ENCODE measurements at places on chromosomes 12 and 14.

GRCh38 chr12:116600959-116601918 is 42.1 kb downstream of the MAP1LC3B2 start:
- no peak for DNase-seq

- peak; percentile 94 for DNase-seq
These were observed 161.3 kb downstream of the C12orf42 start for GRCh38 chr12:103334466-103334865.

GRCh38 chr12:40117818-40118217 is 11.9 kb upstream of the SLC2A13 start:
- no peak for DNase-seq

DNA sequence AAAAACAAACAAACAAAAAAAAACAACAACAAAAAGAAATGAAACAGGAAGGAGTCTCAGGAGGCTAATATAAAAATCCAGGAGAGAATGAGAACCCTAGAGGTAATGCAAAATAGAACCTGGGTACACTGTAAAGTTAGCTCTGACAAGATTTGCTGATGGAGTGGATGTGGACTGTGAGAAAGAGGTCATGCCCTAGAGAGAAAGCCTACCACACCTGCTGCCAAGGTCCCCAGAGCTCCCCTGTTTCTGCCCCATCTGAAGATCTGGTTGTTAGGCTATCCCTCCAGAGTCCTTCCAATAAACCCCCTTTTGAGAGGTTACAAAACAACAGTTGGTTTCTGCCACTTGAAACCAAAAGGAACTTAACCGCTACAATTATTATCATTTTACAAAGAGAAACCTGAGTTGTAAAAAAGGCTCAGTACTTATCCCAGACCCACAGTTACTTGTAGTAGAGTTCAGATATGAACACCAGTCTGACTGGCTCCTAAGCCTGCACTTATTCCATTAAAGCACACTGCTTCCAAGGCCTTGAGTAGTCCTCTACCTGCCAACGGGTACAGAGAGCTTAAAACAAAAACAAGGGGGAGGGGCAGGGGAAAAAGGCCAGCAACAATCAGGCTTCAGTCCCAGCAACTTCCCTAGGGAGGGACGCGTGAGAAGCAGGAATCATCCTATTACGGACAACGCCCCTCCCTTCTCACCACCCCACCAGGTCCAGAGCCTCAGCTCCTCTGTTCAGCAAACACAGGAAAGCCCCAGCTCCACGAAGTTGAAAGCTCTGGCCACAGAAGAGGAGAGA is 27.7 kb downstream of the PPP1R13B start:
- peak; percentile 72 for DNase-seq

- DNase-seq = no peak
These were observed 717.3 kb downstream of the TRHDE start for GRCh38 chr12:72989458-72989947.

- DNase-seq = no peak
These were observed 370.9 kb downstream of the TMEM132D start for GRCh38 chr12:129532707-129533499.

DNA sequence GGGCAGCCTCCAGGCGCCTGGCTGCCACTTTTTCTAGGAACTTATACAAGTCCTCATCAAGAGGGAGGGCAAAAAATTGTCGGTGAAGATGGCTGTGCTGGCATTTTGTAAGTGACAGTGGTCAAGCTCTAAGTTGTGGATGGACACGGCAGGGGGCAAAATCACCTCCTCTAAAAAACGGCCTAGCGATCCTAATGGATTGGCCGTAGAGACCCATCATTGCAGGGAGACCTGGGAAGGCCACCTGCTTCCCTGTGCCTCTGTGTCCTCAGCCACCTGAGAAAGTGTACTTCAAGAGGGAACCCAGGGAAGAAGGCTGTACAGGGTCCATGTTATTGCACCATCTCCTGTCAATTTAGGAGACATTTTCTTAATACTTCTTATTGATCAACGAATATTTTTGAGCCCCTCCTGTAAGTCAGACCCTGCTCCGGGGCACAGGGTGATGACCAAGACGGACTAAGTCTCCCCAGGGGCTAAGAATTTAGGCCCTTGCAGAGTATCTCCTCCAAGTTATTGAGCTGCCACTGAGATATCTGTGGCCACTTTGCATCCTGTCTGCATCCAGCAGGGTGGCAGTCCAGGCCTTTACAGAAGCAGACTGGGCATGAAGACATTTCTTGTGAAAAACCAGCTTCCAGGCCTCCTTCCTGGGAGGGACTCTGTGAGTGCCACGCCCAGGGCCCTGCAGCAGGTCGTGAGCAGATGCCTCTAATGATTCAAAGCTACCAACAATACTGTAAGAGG is 40.5 kb downstream of the PSMA6 start:
- DNase-seq = no peak

DNA sequence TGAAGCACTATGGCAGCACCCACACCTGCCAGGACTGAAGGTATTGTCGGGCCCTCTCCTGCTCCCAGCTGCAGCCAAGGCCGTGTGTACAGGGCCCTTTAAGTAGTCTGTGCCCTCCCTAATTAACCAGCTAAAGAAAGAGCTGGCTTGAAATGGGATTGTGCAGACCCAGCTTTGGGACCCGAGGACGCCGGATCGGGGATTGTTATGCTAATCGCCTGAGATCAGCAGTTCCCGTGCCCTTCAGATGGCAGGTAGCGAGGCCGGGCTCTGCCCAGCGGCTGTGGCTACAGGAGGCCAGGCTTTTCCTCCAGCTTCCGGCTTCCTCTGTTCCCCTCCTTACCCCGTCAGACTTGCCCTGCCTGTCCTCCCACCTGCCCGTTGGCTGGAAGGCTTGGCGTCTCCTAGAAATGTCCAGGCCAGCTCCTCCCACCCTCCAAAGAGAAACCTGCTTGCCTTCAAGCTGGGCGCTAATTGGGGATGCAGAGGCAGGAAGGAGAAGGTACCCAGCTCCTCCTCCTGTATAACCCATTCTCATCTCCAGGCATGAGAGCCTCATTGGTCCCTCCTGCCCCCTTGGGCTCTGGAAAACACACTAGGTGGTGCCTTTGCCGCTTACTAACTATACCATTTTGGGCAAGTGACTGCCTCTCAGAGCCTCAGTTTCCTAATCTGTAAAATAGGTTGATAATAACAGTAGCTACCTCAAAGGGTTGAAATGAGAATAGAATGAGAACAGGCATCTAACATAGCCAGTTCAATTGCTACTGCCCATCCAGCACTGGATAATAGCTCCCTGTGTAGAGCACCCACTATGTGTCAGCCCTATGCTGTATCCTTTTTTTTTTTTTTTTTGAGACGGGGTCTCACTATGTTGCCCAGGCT is 25.8 kb upstream of the MSI1 start:
- DNase-seq = no peak

DNA sequence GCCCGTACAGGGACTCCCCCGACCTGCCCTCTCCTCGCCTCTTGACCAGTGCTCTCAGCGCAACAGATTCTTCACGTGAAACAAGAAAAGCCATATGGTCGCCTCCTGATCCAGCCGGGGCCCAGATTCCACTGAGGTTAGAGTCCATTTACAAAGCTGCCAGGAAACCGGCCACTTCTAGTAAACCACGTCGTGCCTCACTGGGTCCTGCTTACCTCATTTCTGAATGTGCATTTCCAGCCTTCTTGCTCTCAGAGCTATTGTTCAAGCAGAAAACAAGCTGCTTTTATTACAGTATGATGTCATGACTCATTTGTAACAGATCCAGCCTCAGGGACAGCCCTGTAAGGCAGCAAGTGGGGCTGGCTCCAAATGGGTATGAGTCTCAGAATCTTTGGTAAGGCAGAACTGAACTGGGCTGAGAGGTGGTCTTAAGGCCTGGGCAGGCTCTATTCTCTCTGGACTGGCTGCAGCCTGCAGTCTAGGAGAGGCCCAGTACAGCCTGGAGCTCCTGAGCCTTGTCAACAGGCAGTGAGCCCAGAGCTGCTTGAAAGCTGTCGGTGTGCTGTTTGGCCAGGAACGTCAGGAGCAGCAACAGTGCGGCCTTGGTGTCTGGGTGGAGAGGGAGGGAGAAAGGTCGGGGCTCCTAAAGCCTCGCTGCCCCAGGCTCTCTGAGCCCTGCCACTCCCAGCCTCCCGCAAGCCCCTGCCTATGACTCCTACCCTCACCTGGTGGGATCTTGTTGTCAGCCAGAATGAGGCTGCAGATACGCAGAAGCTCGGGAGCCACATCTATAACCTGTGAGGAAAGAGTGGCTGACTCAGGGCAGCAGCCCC is 8.3 kb downstream of the REC8 start:
- DNase-seq = no peak

DNA sequence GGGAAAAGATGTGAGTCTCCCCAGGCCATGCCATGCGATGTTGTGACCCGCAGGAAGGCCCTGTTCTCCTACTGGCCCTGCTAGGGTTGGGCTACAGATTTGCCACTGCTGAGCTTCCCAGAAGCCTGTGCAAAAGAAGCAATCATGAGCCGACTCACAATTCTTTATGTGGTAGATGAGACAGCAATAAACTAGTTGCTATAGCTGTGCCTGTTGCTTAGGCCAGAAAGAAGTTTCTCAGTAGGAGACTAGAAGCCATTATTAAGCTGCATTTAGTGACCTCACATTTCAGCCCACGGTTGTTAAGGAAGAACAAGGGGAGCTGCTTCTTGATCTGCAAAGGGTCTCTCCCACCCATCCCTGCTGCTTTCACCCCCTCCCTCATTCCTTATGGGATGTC is 239.4 kb upstream of the CRY1 start:
- no peak for DNase-seq

DNA sequence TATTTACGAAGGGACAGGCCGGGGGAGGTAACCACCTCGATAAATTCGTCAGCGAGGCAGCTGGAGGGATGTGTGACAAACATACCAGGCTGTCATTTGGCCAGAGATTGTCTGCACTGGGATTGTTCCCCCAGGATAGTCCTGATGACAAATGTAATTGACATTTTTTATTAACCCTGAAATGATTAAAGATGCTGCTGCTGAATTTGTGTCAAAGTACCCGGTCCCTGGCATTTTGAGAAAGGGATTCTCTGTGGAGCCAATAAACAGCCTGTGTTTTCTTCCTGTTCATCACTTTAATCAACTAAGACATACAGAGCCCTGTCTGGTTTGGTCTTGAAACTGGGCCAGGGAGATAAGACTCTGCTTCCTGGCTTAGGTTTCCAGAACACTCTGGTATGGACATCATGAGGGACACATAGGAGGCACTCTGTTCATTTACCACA is 117.6 kb downstream of the SLC25A47 start:
- no peak for DNase-seq

- no peak for DNase-seq
These were observed 56.9 kb downstream of the SCFD1 start for GRCh38 chr14:30678926-30679431.

- DNase-seq = no peak
These were observed 386 bp downstream of the HDAC7 start for GRCh38 chr12:47819138-47819895.

DNA sequence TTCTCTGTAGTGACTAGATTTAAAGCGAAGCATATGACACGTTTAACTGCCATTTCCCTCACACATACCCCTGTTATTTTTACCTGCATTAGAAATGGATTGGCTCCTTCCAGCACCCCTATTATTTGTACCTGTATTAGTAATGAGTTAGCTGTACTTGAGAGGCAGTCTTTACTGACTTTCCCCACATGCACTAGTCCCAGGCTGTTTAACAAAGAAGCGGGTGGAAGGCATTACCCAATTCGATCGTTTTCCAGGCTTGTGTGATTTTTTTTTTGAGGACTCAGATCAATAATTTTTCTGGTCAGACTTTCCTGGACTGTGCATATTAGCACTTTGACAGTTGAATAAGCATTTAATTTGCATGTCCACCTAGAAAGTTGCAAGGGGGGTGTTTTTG is 46.4 kb downstream of the RAD52 start:
- DNase-seq = no peak

- no peak for DNase-seq
These were observed 138.9 kb downstream of the PIWIL1 start for GRCh38 chr12:130476451-130477135.

- no peak for DNase-seq
These were observed 352.9 kb upstream of the OR4E1 start for GRCh38 chr14:22026527-22026926.

DNA sequence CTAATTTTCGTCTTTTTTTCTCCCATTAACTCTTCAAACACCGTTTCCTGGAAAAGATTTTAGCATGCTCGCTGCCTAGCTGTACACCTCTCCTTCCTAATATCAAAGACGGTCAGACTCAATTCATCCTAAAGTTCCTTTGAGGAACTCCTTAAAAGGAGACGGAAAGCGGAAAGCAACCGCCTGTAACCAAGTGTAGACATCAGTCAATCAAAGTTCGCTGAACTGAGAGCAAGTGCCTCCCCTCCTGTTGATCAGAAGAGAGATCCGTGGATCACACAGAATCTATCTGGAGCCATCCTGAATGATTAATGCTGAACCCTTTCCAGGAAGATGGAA is 412 bp upstream of the TEP1 start:
- peak; percentile 10 for DNase-seq

GRCh38 chr12:24198070-24198469 is 248.6 kb upstream of the SOX5 start:
- no peak for DNase-seq

- no peak for DNase-seq
These were observed 164.4 kb upstream of the LRIG3 start for GRCh38 chr12:59084511-59085375.

Measured in NCI-H524 treated with DMSO at 0.1 percent for 48 hours (cell line).